Liver (tissue), 10 donors: ENCODE measurements at places on chromosomes 5 and 9. TPM values are rescaled to one million over a fixed set of nuclear protein-coding genes. Genes with fewer than 3 reads are reported as not detected.

- H3K27me3 ChIP-seq = peaks cover 11% of the 10 kb centered on the region
- peak; percentile 33 for DNase-seq
- H3K36me3 ChIP-seq = no peaks in the 10 kb centered on the region
- no peak overlapping the region for H3K27ac ChIP-seq
- peaks cover 17% of the 10 kb centered on the region for H3K4me1 ChIP-seq
- H3K4me3 ChIP-seq = no peak overlapping the region
Measured at GRCh38 chr5:84383296-84383815, 1.3 kb downstream of the EDIL3 start.

DNA sequence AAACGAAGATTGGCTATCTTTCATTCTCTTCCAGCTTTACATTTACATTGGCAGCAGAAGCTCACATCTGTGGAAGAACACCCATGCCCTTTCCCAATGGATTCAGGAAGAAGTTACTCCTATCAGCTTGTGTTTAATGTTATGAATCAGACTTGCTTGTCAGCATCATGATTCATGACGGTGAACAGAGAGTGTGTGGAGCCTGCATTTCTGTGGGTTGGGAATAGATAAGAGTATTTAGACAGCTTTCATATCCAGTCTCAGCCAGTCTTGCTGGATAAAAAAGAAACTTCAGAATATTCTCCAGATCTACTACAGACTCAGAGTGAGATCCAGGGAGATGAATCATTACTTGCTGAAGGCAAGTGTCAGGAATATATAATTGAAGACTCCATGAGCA, 812.9 kb upstream of the ZNF608 start:
- no peak overlapping the region for H3K27ac ChIP-seq
- H3K4me1 ChIP-seq = no peaks in the 10 kb centered on the region
- H3K27me3 ChIP-seq = no peaks in the 10 kb centered on the region

DNA sequence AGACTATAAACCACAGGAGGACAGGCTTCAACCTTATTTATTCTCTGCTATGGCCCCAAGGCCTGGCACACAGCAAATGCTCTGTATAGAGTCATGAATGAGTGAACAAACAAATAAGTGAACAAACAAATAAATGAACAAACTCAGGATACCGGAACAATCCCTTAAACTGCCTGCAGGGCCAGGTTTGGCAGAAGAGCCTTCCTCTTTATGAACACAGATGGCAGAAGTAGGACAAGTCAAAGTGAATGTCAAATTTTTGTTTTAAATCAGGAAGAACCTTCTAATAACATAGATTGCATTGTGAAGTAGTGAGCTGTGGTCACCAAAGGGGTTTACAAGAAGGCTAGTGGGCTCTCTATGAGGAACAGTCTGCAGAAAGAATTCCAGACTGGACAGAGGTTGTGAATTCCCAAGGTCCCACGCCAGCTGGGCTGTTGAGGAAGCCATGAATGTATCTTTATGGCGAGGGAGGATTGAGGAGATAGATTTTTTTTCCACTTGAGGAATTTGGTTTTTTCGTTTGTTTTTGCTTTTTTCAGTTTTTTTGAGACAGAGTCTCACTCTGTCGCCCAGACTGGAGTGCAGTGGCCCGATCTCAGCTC, 30.3 kb upstream of the STING1 start:
- no peaks in the 10 kb centered on the region for H3K36me3 ChIP-seq
- peaks cover 5% of the 10 kb centered on the region for H3K4me1 ChIP-seq
- H3K4me3 ChIP-seq = no peak overlapping the region
- no peak overlapping the region for H3K27ac ChIP-seq
- no peaks in the 10 kb centered on the region for H3K27me3 ChIP-seq

DNA sequence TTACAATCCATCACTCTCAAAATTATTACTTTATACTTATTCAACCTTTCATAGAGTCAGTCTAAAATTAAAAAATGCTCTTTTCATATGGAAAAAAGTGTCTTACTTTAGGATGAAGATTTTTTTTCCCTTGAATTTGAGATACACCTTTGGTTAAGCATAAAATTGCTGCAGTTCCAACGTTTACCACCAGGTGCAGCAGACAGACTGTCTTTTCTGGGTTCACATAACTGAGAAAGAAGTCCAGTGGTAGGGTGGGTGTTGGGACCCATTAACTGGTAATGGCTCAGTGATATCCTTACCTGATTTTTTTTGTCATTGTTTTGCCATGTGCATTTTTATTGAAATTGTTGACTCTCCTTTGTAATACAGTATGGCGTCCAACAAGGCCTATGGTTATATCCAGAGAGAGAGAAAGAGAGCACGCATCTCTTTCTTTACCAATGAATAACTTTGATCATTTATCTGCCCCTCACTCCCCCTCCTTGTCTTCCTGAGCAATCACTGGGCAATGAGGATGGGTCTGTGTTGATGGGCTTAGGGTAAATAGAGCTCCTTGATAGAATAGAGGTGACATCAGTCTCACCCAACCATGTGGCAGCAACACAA, 98.4 kb downstream of the FBXL7 start:
- DNase-seq = no peak
- H3K36me3 ChIP-seq = no peaks in the 10 kb centered on the region
- H3K27ac ChIP-seq = no peak overlapping the region
- H3K4me1 ChIP-seq = no peaks in the 10 kb centered on the region

GRCh38 chr9:129422843-129423192, 198.1 kb downstream of the C9orf50 start:
- no peak overlapping the region for H3K27ac ChIP-seq
- H3K4me1 ChIP-seq = no peaks in the 10 kb centered on the region
- H3K27me3 ChIP-seq = no peaks in the 10 kb centered on the region

Gene CDH10
- 0.09 TPM for total RNA-seq

Gene IFNK
- not detected for total RNA-seq

Gene ADAMTS16
- under 0.01 TPM for total RNA-seq

Gene FOXD4L3
- total RNA-seq = not detected
